ENCODE measurements at places on chromosomes 1 and 21.

DNA sequence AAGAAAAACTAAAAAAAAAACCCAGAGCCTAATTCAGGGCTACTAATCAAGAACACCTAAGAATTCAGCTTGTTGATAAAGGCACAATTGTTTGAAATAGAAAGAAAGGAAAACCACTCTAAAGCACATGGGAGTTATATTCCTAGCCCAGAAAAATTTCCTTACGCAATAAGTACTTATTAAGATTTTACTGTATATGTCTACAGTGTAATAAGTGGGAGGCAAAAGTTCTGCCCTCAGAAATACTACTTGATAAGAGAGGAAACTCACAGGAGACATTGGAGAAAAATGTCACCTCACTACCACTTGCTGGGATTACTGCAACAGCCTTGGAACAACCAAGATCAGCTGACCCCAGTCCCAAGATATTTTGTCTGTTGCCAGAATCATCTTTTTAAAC is 66.1 kb downstream of the IARS2 start:
- no peak for DNase-seq

- no peak for DNase-seq
These were observed 31.4 kb downstream of the ZBTB17 start for GRCh38 chr1:15944308-15945010.

- no peak for DNase-seq
These were observed 415.4 kb downstream of the PTBP2 start for GRCh38 chr1:97136996-97137395.

- no peak for DNase-seq
These were observed 75.9 kb downstream of the ZSCAN20 start for GRCh38 chr1:33548319-33548718.

GRCh38 chr1:76826072-76826845 is 41.0 kb upstream of the ST6GALNAC5 start:
- no peak for DNase-seq

- DNase-seq: no peak
These were observed 244.4 kb downstream of the ZNF648 start for GRCh38 chr1:181817091-181817490.

GRCh38 chr1:31154632-31155215 is 85.0 kb downstream of the NKAIN1 start:
- DNase-seq: peak; percentile 68

All from NCI-H748 treated with DMSO at 0.1 percent for 48 hours (cell line).